ENCODE measurements at places on chromosomes 3 and 15.

DNA sequence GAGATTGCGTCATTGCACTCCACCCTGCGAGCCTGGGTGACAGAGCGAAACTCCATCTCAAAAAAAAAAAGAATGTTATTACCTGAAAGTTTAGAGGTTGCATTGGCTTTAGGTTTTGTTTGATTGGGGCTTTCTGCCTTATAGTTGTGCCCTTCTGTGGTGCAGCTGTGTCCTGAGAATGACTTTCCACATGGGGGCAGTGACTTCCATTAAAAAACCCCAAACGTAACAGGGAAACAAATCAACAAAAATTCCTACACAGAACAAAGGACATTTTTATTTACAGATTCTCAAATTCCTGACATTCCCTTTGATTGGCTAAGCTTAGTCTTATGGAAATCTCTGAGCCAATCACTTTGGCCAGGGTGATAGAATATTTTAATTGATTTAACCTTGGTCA lies 154.1 kb upstream of the GPR149 start:
- DNase-seq = no peak

DNA sequence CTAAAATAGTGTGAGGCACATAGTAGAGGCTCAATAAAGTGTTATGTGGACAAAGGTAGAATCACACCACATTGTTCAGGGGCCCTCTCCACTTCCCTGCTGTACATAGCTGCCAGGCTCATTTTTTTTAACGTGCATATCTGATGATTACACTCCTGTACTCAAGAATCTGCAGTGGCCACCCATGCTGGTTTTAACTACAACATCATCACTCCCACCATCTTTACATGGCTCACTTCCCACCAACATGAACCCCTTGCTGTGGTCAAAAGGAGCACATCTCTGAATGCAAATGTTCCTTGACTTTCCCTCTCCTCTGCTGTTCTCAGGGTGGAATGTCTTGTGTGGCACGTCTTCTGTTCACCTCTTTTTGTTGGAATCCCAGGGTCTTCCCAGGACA lies 76.7 kb downstream of the FEM1B start:
- no peak for DNase-seq

DNA sequence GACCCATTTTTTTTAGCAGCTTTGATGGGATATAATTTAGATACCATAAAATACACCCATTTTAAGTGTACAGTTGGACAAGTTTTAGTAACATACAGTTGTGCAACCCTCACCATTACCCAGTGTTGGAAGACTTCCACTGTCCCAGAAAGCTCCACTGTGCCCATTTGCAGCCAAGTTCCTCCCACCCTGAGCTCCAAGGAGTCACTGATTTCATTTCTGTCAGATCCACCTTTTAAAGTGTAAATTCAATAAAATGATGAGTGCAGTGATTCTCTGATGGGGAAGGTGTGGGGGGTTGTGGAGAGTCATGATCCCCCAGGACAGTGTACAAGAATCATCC lies 93.2 kb upstream of the IGF1R start:
- DNase-seq = no peak

- DNase-seq = no peak
Measured at GRCh38 chr3:34070831-34071585, 272.6 kb downstream of the PDCD6IP start.

DNA sequence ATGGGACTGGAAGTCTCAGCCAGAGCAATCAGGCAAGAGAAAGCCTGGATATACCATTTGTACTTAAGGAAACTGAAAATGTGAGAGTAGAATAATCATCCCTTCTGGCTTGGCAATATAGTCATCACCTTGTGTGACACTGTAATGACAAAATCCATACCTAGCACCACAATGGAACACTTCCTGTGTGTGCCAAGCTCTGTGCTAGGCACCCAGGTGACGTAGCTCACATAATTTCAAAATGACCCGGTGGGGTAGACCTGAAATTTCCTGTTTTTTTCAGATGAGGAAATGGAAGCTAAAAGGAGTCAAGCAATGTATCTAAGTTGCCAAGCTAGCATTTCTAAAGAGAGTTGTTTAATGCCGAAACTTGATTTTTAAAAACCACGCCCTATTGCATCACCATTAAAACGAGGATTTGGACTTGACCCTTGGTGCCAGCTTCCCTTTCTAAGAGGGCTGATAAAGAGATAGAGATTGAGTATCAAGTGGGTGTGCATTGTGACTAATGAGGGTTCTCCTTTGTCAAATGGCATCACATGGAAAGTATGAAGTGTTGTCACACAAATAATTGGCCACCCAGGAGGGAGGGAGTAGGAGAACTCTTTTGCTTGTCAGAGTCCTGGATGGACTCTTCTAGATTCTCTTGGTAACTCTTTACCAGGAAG lies 141.3 kb upstream of the PDZRN3 start:
- DNase-seq = no peak

- DNase-seq = no peak
Measured at GRCh38 chr3:60585918-60586317, 665.3 kb downstream of the FHIT start.

All from activated naive CD4-positive, alpha-beta T cell treated with Interleukin-2 at 50 U/mL for 16 hours (primary cell).